ENCODE measurements at places on chromosomes 5 and 9.

GRCh38 chr9:72948575-72949243 is 4.1 kb downstream of the ALDH1A1 start:
- DNase-seq = no peak

DNA sequence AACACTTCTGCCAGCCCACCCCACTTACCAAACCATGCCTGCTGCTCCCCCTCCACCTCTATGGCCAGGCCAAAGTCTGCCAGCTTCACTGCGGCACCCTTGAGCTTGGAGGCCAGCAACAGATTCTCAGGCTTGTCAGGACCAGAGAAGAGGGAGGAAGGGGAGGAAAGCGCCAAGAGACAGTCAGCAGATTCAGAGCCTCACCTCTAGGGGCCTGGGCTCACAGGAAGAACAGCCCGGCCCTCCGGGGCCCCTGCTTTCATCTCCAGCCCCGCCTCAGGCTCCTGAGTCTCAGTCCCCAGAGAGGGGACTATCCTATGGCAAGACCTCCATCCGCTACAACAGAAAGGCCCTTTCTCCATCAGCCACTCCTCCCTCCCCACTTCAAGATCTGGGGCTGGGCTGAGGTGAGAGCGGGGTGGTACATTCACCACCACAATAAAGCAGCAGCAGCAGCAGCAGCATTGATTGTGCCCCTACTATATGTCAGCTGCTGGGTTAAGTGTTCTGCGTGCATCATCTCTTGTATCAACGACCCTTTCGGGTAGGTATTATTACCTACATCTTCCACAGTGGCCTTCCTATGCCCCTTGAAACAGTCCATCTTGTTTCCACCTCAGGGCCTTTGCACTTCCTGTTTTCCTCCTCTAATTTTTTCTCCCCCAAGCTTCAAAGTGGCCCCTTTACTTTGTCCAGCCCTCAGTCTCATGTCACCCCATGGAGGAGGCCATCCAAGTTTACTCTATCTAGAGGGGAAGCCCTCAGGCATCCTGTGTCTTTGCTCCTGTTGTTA is 36.0 kb downstream of the CAMK2A start:
- DNase-seq = no peak

DNA sequence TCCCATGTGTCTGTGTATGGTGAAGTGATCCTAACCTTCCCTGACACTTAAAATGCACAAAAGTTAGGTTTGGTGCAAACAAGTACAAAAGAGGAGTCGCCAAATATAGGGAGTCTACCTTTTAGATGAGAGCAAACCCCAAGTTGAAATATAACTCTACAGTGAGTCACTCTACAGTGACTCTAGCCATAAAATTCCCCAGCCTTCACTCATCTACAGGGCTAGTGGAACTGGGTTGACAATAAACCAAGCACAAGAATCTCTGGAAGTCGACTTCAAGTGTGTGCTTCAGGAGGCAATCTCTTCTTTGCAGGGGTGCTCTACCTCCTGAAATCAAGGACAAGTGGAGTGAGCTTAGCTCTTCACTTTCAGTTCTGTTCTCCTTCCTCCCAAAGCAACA is 3.3 kb downstream of the SHISAL2B start:
- no peak for DNase-seq

DNA sequence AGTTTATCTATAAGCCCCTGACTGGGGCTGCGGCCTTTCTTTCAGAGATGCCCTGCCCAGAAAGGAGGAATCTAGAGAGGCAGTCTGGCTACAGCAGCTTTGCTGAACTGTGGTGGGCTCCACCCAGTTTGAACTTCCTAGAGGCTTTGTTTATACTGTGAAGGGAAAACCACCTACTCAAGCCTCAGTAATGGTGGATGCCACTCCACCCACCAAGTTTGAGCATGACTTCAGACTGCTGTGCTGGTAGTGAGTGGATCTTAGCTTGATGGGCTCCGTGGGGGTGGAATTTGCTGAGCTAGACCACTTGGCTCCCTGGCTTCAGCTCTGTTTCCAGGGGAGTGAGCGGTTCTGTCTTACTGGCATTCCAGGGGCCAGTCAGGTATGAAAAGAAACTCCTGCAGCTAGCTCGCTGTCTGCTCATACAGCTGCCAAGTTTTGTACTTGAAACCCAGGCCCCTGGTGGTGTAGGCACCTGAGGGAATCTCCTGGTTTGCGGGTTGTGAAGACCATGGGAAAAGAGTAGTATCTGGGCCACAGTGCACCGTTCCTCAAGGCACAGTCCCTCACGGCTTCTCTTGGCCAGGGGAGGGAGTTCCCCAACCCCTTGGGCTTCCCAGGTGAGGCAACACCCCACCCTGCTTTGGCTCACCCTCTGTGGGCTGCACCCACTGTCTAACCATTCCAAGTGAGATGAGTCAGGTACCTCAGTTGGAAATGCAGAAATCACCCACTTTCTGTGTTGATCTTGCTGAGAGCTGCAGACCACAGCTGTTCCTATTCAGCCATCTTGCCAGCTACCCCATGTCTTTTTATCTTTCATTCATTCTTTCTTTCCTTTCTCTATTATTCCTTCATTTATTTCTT is 211.8 kb upstream of the C9orf72 start:
- DNase-seq = no peak

- DNase-seq = no peak
Measured at GRCh38 chr5:157447201-157447637, 12.8 kb upstream of the NIPAL4 start.

GRCh38 chr9:12775679-12776512 is 1.1 kb downstream of the LURAP1L start:
- no peak for DNase-seq

GRCh38 chr5:155529362-155529761 is 515.8 kb downstream of the KIF4B start:
- DNase-seq = no peak

DNA sequence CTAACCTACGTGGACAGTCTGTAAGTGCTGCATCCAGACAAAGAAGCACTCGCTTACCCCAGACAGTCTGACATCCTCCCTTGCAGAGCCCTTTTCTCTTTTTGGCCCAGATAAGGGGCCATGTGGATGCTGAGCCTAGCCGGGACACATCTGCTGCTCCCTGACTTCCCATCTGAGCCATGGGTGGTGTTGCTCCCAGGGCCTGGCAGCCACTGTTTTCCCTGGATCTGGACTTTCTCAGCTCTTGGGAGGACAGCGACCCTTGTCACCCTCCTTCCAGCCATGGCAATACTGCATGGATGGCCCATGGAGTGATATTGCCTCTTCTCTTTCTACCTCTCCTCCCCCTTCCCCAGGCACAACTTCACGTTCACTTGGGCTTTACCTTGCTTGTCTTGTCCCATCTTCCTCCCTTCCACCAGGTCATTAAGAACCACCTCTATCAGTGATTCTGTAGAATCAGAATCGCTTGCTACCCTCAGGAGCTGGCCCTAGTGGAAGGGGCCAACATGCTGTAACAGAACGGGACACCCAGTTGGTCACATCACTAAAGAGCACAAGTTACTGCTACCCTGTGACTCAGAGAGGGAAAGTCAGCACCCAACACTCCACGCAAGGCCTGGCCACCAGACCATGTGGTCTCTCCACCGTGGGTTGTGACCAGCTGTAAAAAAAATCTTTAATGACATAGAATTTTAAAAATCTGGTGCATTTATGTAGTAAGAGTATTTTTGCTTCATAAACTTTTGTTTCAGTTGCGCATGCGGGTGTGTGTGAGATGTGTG is 4.4 kb downstream of the NEURL1B start:
- no peak for DNase-seq

- DNase-seq = no peak
Measured at GRCh38 chr5:55578771-55579170, 44.0 kb upstream of the PLPP1 start.

GRCh38 chr5:173971681-173972345 is 17.2 kb upstream of the C5orf47 start:
- DNase-seq = no peak

GRCh38 chr5:143716881-143717280 is 95.1 kb upstream of the HMHB1 start:
- DNase-seq = no peak

DNA sequence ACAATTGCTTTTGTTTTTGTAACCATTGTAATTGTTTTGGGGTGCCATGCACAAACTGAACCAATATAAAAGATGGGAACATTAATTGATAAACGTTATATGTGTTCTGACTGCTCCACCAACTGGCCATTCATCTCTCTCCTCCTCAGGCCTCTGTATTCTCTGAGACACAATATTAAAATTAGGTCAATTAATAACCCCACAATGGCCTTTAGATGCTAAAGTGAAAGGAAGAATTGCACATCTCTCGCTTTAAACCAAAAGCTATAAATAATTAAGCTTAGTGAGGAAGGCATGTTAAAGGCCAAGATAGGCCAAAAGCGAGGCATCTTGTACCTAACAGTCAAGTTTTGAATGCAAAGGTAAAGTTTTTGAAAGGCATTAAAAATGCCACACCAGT is 448.4 kb upstream of the ITGA1 start:
- DNase-seq = no peak

DNA sequence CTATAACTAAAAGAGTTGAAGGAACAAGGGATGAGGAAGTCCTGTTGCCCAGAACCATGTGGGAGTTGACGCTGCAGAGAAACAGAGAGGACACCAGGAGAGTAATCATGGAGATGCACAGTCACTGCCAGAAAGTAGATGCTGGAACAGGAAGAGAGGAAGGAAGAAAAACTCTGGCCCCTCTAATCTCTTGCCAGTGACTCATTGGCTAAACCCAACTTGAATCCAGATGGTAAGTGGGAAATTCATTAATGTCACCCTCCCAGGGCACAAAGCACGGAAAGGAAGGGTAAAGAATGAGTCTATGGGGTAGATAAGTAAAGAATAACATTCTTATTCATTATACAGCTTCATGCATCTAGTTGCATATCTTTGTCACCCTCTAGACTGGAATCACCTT is 631.9 kb downstream of the PRELID2 start:
- no peak for DNase-seq

DNA sequence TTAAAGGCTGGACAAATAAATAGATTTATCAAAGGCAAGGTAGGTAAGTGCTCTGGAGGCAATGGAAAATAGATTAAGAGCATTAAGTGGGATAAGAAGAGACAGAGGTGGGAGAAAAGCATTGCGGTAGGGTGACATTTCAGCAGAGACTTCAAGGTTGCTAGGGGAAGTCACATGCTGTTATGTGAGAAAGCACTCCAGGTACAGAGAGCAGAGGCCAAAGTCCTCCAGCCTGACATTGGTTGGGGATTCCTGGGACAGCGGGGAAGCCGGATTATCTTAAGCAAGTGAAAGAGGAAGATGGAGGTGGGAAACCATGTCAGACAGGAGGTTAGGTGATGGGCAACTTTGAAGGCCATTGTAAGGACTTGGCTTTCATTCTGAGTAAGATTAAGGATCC is 1222.9 kb downstream of the PTPRD start:
- DNase-seq = no peak

DNA sequence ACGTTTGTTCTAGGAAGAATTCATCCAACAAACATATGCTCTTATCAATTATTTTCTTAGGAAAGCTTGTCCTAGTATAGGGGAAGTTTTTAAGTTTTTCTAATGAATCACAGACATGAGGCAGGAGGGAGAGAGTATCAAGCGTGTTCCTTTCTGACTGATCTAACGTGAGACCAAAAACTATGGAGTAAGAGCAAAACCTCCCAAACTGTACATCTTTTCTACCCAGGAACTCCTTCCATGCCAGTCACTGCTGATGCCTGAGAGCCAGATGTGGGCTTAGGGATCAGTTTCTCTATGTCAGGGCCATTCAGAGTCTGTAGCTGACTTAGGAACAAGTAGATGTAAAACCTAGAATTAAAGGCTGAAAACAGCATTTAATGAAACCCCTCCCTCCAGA is 51.7 kb upstream of the NFIB start:
- DNase-seq = no peak

DNA sequence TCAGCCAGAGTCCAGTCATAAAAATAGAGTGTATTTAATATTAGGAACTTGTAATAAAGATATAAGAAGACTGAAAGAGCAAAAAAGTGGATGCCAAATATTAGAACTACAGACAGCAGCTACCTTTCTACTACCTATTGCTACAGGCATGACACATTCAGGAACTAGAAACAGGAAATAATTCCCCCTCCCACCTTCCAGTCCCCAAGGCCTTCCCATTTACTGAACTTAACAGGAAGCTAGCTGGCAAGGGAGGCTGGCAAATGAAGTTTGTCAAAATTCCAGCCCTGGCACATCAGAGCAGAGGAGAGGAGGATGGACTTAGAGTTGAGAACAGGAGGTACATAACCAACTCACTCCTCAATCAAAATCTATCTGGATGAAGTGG is 50.2 kb upstream of the RIC1 start:
- DNase-seq = no peak

DNA sequence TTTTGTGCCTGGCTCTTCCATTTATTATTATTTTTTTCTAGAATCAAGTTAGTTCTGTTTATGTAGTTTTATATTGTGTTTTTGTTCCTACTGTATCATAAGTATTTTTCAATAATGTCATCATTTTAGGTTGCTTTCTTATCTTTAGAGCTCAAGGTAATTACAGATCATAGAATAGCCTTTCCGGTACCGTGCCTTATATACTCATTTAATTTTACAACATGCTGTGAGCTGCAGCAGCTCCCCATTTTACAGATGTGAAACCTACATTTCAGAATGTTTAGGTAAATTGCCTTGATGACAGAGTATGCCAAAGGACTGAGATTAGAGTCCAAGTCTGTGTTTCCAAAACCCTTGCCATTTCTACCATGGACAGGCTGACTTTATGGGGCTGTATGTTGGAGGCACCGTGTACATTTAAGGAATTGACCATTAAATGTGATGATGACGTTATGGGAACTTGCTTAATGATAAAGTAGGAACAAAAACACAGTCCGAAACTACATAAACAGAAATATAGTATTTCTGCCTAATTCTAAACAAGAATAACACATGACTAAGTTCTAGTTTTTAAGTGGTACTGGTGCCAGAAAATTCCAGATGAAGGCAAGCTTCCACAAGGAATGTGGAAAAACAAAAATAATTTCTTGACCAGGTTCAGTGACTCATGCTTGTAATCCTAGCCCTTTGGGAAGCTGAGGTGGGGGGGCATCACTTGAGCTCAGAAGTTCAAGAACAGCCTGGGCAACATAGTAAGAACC is 97.7 kb downstream of the IQGAP2 start:
- DNase-seq = no peak

- no peak for DNase-seq
Measured at GRCh38 chr9:100577776-100578448, at the start of gene CAVIN4. TSS of gene CAVIN4 (plus strand) at chr9:100578079. CDS start at chr9:100578144, 65 bp downstream.

DNA sequence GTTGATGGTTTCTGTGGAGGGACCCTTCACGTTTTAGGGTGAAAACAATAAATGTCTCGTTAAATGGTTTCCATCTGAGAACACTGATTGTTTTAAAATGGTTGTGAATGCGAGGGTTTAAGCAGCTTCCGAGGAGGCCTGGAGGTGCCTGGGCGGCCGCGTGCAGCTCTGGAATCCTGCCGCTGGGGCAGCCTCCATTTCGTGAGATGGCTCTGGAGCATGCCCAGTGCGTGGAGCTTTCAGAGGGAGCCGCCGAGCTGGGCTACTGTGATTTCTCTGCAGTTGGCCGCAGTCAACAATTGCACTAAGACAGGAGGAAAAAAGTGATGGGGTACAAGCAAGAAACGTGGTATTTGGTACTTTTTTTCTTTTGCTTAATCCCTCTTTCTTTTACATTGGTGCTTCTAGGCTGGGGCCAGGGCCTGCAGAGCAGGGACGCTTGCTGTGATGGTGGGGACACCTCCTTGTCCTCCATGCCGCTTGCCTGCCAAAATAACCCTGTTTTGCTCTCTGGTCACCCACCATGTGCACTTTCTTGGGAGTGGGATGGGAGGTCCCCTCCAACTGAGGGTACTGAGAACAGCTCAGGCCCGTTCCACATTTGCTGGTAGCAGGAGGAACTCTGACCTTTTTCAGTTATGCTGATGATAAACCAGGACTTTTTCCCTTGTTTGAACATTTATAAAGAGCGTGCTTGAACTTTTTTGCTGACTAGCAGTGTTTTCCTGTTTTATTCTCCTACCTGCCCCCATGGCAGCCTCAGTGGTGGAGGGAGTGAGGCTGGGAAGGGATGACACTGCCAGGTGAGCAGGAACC is 47.1 kb downstream of the EHMT1 start:
- DNase-seq = no peak
